ENCODE measurements at places on chromosomes 7 and 10. TPM values are rescaled to one million over a fixed set of nuclear protein-coding genes. Genes with fewer than 3 reads are reported as not detected.

The CPED1 gene
- total RNA-seq = 41.9 TPM

The SFTPD gene
- 0.36 TPM for total RNA-seq

The TMEM140 gene
- 29.4 TPM for total RNA-seq

The AOAH gene
- 20.6 TPM for total RNA-seq

The PRF1 gene
- total RNA-seq = 7.6 TPM

The FGFR2 gene
- total RNA-seq = 10.8 TPM

The SUV39H2 gene
- 4.8 TPM for total RNA-seq

The SFTPA1 gene
- total RNA-seq = 6.3 TPM

The RUFY2 gene
- total RNA-seq = 52.3 TPM

- no peak for DNase-seq
Observed at GRCh38 chr10:28644647-28645046, 32.7 kb upstream of the BAMBI start.

DNA sequence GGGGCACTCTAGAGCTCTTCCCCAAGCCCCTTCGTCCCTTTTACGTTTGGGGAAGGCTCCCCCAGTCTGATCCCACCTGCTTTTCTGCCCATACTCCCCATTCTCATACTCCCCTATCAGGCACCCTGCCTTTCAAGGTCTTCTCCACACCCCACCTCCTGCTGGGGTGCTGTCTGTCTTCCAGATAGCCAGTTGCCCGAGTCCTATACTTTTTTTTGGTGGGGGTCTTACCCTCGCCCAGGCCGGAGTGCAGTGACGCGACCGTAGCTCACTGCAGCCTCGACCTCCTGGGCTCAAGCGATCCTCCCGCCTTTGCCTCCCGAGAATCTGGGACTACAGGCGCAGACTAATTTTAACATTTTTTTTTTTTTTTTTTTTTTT, 775 bp upstream of the ABHD11 start:
- no peak for DNase-seq

DNA sequence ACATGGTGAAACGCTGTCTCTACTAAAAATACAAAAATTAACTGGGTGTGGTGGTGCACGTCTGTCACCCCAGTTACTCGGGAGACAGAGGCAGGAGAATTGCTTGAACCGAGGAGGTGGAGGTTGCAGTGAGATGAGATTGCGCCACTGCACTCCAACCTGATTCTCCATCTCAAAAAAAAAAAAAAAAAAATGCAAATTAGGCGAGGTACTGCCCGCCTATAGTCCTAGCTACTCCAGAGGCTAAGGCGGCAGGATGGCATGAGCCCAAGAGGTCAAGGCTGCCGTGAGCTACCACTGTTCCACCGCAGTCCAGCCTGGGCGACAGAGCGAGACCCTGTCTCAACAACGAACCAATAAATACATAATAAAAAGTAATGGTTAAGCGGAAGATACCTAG, 1.1 kb upstream of the EIF4H start:
- DNase-seq = no peak

GRCh38 chr10:77431209-77431611, 206.4 kb downstream of the KCNMA1 start:
- no peak for DNase-seq

GRCh38 chr10:95250856-95251255, 39.9 kb downstream of the PDLIM1 start:
- DNase-seq = no peak

GRCh38 chr10:74282151-74282847, 131.3 kb downstream of the ADK start:
- DNase-seq = no peak

- DNase-seq = no peak
Observed at GRCh38 chr7:153397906-153398305, 638.4 kb downstream of the ACTR3B start.

- DNase-seq = no peak
Observed at GRCh38 chr10:30775779-30776591, 146.4 kb upstream of the LYZL2 start.

DNA sequence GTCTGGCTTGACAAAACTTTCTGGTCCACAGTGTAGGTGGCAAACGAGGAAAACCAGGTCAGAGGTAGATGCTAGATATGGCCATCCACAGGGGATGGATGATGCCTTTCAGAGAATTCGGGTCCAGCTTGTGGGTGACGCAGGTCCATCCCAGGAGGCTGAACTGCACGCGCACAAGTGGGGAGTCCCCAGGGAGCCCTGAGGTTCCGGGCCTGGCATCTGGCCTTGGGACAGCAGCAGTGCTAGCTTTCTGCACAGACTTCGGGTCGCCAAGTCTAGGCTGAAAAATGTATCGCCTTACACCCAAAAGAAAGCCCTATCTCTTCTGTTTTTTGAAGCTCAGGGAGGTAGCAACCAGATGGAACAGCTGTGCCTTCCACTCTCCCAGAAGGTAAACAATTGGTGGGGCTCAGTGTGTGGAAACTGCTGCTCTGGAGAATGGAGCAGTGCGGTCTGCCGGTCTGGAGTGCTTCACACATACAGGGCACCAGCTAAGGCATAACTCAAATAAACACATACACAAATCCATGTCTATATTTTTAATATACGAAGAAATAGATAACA, 119.3 kb upstream of the ACBD5 start:
- DNase-seq = no peak

DNA sequence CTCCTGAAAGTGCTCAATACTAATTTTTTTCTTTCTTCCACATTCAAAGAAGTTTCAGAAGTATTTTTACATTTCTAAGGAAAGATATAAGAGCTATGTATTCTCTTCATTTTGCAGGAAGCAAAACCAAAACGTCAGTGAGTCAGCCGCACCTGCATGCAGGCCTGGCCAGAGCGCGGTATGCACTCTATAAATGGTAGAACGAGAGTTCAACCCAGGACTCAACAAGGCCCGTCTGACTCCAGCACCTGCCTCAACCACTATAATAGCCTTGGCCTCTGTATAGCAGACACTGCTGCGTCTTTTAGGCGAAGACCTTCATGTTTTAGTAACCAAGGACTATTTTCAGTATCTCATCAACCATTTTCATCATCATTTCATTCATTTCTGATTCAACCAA, 113.2 kb downstream of the KMT2E start:
- DNase-seq = no peak

GRCh38 chr7:122010116-122010515, 133.9 kb downstream of the AASS start:
- DNase-seq = no peak

- no peak for DNase-seq
Observed at GRCh38 chr7:48004638-48005037, 24.3 kb downstream of the SUN3 start.

- DNase-seq = no peak
Observed at GRCh38 chr10:7210516-7210915, 200.3 kb downstream of the SFMBT2 start.

DNA sequence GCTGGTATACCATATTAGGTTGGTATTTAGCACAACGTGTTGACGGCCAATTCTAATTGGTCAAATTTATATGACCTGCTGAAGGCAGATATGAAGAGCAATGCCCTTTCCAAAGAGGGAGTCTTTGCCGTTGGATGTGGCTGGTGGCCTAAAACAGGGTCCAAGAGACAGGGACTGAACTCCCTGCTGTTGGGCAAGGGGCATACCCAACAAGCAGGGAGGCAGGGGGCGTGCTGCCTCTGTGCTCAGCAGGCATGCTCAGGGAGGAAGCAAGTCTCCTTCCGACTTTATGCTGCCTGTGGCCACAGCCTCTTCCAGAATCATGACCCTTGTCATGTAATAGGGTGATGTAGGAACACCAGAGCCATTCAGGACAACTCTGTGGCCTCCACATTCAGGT, 167.7 kb upstream of the NPVF start:
- no peak for DNase-seq

DNA sequence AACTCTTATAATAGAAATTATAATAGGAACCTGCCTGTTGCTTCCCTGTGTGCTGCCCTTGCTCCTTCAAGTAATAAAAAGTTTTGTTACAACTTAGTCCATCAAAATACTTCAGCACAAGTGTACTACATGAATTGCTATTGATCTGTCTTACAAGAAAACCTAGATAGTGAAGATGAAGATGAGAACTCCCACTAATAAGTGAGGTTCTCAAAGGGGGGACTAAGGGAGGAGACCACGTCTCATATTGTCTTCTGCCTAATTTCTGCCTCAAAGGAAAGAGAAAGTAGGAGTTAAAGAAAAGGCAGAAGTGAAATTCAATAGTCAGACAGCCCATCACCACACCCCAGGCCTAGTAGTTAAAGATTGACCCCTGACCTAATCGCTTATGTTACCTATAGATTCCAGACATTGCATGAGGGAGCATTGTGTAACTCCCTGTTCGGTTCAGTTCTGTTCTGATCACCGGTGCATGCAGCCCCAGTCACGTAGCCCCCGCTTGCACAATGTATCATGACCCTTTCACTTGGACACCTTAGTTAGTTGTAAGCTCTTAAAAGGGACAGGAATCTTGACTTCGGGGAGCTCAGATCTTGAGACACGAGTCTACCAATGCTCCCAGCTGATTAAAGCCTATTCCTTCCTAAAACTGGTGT, 18.2 kb upstream of the CHST3 start:
- DNase-seq = no peak

DNA sequence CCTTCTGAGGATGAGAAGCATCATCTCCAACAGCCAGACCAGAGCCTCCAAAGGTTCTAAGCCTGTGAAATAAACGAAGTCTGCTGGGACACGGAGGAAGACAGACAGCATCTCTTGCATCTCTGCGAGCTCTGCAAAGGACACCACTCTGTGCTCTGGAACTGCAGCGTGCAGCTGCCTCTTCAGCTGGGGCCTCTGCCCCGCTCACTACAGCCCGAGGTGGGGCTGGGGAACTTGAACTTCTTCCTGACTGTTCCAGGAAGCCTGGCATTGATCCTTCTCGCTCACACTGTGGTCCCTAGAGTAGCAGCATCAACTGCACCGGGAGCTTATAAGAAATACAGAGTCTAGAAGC, 163.3 kb downstream of the USP6NL start:
- DNase-seq = no peak
